Cerebellar cortex (tissue), 1 donor: ENCODE measurements at places on chromosomes 1 and 21.

DNA sequence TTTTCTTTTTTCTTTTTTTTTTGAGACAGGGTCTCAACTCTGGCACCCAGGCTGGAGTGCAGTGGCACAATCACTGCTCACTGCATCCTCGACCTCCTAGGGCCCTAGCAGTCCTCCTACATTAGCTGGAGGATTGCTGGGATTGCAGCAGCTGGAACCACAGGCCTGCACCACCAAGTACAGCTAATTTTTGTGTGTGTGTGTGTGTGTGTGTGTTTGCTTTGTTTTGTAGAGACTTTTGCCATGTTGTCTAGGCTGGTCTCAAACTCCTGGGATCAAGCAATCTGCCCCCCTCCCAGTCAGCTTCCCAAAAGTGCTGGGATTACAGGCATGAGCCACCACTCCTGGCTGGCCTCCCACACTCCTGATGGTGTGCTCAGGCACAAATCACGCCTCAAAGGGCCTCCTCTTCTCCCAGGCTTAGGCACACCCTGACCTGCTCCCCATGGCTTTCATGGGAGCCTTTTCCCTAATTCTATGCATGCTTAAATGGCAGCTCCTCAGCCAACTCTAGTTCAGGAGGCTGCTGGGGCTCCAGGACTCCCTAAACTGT lies 9.4 kb downstream of the FAM229A start:
- no peak for DNase-seq

DNA sequence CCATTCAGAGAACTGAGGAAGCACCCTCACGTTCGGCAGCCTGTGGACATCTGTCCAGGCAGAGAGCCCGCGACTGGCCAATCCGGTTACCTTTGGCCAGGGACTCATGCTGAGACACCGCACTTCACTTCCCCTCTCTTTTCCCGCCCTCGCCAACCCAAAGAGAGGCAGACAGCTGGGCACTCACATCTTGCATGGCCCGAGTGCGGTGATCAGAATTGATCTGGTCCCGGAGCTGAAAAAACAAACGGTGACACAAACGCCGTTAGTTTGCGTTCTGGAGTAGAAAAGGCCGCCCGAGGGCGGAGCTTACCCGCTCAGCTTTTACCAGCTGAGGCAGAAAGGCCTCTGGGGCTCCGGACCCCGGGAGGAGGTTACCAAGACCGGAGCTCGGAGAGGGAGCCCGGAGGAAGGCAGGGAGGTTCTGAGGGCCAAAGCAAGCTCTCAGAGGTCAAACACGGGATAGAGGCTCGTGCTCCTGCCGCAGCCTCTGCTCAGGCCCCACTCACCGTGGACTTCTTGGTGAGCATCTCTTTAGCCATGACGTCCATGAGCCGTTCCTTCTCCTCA lies 376 bp downstream of the SF3A3 start:
- peak; percentile 40 for DNase-seq

DNA sequence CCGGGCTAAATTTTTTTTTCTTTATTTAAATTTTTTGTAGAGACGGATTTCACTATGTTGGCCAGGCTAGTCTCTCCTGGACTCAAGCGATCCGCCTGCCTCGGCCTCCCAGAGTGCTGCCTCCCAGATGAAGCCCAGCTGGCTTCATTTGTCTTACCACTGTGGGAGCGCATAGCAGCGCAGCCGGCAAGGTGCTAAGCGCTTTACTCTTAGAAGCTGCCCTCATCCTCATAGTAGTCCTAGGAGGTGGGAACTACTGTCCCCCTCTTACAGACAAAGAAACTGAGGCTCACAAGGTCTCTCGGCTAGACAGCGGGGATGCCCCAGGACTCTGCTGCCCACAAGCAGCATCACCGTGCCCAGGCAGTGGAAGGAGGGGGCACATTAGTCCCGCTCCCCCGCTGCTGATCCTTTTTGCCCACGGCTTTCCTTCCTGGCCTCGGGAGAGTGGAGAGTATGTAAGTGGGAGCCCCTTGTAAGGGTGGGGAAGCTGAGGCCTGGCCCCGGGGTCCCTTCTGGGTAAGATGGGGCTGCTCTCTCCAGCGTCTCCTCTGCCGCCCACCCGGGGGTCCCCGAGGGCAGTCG lies 726 bp downstream of the TMEM54 start:
- DNase-seq: no peak

GRCh38 chr1:15584489-15585363 lies at the start of gene AGMAT:
TSS of gene AGMAT (minus strand) at chr1:15585051. CDS start at chr1:15584967, 84 bp downstream.
- no peak for DNase-seq

DNA sequence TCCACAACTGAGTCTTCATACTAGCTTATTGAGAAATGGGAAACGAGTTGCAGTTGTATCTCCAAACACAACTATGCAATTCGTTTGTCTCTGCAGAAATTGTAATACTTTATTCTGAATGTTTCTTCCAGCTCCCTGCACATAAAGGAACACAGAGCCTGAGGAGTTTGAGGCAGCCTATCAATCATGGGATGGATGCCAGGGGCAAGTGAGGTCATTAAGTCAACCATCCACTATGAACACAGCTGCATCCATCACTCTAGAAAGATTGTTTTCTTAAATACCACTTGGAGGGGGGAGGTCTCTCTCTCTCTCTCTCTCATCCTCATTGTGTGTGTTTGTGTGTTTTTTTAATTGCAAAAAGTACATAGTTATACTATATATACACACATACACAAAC lies 2.9 kb upstream of the PSMB2 start:
- no peak for DNase-seq

DNA sequence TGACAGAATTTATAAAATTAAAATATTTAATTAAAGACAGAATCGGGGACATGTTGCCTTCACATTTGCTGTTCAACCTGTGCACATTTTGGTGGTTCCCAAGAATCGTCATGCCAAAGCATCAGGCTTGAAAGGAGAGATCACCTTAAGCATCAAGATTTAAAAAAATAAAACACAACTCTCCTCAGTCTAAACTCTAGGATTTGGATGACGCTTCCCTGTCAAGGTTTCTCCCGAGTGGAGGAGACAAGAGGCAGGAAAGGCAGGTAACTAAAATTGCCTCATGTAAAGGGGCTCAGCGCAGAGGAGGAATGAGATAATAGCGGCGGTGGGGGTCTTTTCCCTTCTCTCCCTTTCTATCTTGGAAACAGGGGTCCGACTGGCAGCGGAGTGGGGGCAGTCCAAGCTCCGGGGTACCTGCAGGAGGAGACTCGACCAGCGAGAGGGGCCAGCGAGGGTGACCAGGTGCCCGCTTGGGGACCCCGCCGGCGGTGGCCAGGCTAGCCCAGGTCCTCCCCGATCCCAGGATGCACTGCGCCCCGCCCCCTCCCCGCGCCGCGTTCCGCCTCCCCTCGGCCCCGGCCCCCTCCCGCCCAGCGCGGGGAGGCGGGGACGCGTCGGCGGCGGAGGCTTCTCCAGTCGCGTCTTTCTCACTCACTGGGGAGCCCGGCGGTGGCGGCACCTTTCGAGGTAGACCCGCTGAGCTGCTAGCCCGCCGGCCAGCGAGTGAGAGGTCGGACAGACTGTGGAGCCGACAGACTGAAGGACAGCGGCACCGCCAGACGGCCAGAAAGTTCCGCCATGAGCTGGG lies at the start of gene FNBP1L:
Gene FNBP1L (plus strand): TSS at position 638 of the 811 bp plus-strand sequence. CDS start 164 bp downstream, at position 802.
- peak; percentile 65 for DNase-seq

- no peak for DNase-seq
Measured at GRCh38 chr21:15272171-15272570, 207.4 kb upstream of the NRIP1 start.

- DNase-seq: no peak
Measured at GRCh38 chr1:20530306-20530705, 22.1 kb upstream of the FAM43B start.

DNA sequence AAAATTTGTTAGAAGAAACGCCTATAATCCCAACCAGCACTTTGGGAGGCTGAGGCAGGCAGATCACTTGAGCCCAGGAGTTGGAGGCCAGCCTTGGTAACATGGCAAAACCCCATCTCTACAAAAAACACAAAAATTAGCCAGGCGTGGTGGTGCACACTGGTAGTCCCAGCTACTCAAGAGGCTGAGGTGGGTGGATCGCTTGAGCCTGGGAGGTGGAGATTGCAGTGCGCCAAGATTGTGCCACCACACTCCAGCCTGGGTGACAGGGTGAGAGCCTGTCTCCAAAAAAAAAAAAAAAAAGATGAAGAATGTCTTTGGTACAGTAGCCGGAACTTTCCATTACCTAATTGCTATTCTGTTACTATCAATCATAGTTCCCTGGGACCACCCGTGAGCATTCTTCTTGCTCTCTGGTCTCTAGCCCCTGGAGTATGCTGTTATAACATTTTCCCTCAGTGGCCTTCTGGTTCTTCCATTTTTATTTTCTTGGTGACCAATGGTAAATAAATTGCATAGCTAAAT lies 43.4 kb downstream of the WASF2 start:
- DNase-seq: no peak

DNA sequence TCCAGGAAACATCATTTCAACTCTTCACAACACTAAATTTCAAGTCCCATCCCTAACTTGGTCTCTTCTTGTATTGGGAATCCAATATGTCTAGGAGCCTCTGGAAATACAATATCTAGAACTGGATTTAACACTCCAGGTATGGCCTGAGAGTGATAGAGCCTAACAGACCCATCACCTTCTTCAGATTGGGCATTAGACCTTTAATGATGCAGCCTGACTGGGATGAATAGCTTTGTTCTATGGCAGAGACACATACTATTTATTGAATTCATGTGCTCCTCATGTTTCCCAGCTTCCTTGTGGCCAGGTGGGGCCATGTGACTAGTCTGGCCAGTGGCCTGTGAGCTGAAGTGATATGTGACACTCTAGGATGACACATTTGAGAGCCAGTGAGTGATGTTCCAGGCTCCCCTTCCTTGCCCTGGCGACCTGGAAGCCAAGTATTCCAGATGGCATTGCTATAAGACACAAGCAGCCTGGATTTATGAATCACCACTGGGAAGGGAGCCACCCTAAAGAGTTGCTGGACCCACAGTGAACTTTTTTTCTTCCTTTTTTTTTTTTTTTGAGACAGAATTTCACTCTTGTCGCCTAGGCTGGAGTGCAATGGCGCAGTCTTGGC lies 31.0 kb upstream of the POU3F1 start:
- DNase-seq: no peak

GRCh38 chr1:41683681-41684500 lies 199.4 kb upstream of the EDN2 start:
- DNase-seq: no peak

DNA sequence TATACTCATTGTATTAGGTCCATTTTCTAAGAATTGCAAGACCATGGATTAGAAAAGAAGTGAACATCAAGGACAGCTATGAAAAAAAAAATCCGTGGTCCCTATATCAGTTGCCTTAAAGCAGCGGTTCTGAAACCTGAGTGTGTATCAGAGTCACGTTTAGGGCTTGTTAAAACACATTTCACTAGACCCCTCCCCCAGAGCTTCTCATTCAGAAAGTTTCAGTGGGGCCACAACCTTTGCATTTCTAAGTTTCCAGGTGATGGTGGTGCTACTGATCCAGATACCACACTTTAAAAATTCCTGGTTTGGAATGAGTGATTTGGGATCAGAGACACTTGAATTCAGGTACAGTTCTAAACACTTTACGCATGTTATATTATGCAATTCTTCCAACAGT lies 96.1 kb upstream of the PRMT6 start:
- peak; percentile 61 for DNase-seq

GRCh38 chr1:60394436-60394835 lies 320.9 kb upstream of the C1orf87 start:
- DNase-seq: no peak

DNA sequence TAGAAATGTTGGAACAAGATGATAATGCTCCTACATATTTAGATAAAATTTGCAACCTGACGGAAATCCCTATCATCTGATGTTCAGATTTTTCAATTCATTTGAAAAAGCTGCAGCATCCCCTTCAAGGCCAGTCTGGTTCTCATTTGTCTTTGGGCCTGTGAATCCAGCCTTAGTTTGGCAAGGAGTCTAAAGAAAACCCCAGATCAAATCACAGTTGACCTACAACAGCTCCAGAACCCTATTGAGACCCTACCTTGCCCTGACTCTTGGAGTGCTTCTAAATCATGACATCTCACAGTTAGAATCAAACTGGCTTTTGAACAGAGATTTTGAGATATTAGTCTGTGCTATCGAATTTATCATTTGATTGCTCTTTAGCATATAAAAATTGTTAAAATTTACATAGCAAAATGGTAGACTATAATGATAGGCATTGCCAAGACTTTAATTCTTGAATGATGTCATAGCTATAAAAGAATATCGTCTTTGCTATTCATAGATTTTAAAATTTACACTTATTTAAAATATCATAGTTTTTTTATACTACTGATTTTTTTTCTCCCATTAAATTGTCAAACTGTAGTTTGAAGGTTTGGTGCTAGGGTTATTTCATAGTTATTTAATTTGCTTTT lies 2.2 kb downstream of the PPP2R5A start:
- no peak for DNase-seq

DNA sequence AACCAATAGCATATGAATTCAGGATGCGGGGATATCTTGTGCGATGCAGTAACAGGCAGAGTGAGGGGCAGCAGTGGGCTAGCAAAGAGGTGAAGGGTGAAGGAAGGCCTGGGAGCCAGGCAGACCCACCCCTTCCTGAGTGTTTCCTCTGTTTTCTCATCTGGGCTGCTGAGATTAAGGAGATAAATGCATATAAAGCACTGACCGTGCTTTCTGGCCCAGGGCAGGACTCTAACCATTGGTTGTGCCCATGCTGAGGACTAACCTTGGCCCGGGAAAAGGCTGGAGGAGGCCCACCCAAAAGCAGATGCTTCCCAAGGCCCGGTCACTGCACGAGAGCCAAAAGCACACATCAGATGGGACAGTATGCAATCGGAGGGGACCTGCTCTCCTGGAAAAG lies 87.6 kb downstream of the PSMG1 start:
- no peak for DNase-seq

GRCh38 chr1:216054600-216054999 lies 368.6 kb downstream of the USH2A start:
- peak; percentile 34 for DNase-seq

DNA sequence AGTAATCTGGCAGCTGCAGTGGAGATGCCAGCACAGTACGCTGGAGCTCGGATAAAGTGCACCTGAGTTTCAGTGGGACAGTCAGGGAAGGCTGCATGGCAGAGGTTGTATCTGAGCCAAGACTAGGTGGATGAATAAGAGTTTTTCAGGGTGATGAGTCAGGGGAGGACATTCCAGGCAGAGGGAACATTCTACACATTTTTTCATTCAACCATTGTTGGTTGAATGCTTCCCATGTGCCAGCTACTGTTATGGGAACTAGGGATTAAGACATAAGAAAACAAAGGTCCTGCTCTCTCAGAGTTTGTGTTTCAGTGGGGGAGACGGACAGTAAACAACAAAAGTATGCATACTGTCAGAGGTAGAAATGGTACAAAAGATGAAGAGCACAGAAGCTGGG lies 5.2 kb downstream of the LEPR start:
- DNase-seq: no peak

DNA sequence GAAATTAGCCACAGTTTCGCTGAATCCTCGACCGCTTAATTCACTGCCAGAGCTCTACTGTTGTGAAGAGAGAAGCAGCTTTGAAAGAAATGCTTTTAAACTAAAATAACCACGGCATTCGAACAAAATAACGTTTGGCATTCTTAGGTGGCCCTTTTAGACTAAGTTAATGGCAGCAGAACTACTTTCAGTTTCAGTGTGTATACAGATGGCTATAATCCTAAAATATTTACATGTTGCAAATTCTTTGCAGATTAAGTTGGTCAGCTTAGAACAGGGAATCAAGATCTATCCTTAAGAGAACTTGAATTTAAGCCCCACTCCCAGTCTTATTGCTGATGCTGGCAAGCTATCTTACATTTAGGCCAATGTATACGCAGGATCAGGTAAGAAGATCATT lies 62.7 kb downstream of the ADSS2 start:
- no peak for DNase-seq

GRCh38 chr1:108012553-108012952 lies 47.6 kb upstream of the VAV3 start:
- no peak for DNase-seq

GRCh38 chr1:243597383-243597782 lies 252.7 kb downstream of the AKT3 start:
- no peak for DNase-seq
